ENCODE measurements at places on chromosomes 7 and 10.

DNA sequence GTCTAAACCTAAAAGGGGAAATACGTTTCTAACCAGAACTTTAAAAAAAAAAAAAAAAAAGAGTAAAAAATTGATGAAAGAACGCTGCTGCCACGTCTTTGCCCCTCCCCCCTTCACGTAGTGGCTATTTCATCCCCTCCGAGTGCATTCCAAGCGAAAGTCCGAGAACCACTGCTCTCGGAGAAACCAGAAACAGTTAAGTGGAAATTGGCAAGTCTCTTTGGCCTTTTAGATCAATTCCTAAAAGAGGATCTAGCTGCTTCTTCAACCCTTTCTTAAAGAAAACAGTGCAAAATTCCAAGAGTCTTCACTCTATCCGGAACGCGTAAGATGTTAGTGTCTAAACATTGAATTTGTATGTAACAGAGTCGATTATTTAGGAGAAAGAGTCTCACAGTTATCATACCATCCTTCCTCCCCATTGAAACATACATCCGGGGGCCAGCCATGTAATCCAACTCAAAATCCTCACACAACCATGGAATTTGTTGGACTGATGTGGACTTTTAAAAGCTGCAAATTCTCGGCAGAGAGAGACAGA, 1.1 kb downstream of the P4HA1 start:
- no peak for DNase-seq

GRCh38 chr10:100743626-100744135, 1.7 kb upstream of the PAX2 start:
- no peak for DNase-seq

DNA sequence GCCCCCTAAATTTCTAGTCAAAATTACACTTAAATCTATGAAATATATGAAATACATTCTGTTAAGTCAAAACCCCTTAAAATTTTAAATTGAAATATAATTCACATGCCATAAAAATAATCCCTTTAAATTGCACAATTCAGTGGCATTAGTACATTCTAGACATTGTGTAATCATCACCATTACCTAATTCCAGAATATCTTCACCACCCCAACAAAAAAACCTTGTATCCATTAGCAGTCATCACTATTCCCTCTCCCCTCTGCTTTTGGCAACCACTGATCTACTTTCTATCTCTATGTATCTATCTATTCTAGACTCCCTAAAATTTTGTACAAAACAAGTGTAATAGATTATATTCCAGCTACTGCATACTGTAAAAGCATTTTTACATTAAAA, 261.2 kb downstream of the GLI3 start:
- no peak for DNase-seq

- DNase-seq: no peak
These were observed 11.7 kb downstream of the STAM start for GRCh38 chr10:17655567-17656146.

DNA sequence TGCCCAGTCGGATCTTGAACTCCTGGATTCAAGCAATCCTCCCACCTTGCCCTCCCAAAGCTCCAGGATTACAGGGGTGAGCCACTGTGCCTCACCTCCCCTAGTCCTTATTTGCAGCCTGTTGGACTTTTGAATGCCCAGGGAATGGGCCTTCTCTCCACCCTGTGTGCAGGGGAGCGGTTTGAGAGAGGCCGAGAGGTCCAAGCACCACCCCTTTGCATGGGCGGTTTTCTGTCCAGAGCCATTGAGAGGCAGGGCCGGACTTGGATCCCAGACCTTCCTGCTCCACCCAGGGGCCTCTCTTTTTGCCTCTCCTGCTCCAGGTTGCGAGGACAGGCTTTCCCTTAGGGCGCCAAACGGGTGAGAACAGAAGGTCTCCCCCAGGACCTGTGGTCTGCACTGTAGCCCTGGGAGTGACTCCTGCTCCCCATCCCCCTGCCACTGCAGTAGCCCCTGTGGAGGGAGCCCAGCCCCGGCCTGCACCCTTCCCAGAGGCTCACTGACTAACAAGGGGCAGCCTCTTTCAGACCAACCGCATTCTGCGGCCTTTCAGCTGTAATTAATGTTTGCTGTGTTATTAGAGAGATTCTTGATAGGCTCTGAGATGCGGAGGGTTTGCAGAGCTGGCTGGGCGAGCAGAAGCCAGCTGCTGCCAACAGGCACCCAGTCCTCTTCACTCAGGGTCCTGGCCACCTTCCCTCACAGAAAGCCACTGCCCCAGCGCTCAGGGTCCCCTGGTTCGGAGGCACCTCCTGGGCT, 57.9 kb downstream of the ELFN1 start:
- no peak for DNase-seq

- no peak for DNase-seq
These were observed 16.7 kb downstream of the UBTD1 start for GRCh38 chr10:97515271-97515978.

GRCh38 chr10:68135362-68135761, 26.1 kb downstream of the MYPN start:
- no peak for DNase-seq

DNA sequence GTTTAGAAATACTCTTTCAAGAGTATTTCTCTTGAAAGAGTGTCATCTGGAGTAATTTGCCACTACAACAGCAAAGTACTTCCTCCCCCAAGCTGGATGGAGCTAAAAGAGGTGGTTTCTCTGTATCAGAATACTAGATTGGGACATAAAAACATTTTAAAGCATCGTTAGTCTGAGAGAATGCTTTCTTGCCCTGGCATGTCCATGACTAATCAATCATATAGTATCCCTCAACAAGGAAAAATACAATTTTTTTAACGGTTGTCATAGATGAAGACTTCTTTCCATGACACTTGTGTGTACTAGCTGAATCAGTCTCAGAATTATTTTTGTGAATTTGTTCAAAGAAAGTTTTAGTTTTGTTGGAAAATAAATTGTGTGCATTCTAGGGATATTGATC, 237.9 kb downstream of the NEBL start:
- no peak for DNase-seq

DNA sequence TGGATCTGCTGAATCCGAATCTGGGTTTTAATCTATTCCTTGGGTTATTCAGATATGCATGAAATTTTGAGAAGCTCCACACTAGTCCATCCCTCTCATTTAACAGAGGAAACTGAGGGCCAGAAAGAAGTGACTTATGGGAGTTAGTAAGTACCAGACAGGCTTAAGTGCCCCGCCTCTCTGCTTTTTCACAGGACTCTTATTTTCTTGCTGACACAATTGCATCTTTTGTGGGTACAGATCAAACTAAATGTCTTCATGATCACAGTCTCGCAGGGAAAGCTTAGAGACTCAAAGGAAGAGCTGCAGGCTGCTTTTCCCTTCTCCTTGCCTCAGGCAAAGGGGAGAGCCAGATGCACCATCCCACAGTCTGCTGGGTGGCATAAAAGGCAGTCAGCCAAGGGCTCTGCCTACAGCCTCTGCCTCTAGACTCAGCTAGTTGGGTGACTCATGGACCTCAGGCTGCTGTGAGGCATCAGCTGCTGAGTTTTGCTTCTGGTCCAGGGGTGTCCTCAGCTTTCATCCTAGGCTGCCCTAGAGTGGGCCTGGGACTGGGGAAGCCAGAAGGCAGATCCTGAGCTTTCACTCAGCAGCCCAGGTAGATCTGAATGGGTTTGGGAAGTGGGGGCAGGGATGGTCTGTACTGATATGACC, 11.6 kb downstream of the GOLGA7B start:
- peak; percentile 34 for DNase-seq

DNA sequence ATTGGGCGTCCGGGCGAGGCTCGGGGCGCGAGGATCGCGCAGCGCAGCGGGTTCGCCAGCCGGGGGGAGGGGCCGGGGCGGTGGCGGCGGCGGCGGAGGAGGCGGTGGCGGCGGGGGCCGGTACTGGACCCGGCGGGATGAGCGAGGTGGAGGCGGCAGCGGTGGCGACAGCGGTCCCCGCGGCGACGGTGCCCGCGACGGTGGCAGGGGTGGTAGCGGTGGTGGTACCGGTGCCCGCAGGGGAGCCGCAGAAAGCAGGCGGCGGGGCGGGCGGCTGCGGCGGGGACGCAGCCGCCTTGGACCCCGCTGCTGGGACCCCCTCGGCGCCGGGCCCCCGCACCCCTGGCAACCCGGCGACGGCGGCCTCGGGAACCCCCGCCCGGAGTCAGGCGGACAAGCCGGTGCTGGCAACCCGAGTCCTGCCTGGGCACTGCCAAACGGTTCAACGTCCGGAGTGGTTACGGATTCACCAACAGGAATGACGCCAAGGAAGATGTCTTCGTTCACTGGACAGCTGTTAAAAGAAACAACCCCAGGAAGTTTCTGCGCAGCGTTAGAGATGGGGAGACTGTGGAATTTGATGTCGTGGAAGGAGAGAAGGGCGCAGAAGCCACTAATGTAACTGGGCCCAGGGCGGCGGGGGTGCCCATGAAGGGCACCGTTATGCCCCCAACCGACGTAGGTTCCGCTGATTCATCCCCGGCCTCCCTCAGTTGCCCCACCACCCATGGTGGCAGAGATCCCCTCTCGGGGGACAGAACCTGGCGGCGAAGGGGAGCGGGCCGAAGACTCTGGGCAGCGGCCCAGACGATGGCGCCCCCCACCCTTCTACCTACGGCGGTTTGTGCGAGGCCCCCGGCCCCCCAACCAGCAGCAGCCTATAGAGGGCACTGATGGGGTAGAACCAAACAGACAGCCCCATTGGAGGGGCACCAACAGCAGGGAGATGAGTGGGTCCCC, 100.3 kb upstream of the CPXM2 start:
- no peak for DNase-seq

GRCh38 chr10:1152386-1153250, 96.4 kb downstream of the WDR37 start:
- DNase-seq: no peak

DNA sequence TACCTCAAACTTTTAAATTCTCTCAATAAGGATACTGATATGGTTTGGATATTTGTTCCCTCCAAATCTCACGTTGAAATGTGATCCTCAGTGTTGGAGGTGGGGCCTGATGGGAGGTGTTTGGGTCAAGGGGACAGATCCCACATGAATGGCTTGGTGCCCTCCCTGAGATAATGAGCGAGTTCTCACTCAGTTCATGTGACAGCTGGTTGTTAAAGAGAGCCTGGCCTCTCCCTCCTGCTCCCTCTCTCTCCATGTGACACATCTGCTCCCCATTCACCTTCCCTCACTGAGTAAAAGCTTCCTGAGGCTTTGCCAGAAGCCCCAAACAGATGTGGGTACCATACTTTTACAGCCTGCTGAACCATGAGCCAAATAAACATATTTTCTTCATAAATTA, 19.2 kb downstream of the ABCB4 start:
- DNase-seq: no peak

DNA sequence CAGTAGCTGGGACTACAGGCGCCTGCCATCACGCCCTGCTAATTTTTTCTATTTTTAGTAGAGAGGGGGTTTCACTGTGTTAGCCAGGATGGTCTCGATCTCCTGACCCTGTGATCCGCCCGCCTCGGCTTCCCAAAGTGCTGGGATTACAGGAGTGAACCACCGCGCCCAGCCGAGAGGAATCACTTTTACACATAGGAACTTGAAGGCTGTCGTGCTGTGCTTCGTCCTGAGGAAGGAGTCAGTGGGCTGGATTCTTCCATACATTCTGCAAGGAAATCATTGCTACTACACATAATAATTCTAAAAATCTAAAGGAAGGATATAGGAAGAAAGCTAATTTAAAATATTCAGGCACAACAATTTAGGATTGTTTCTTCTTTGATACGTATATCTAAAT, 48.8 kb upstream of the ZPBP start:
- DNase-seq: no peak

GRCh38 chr7:92260248-92260781, 14.5 kb downstream of the ANKIB1 start:
- no peak for DNase-seq

- no peak for DNase-seq
These were observed 10.5 kb downstream of the CALY start for GRCh38 chr10:133326223-133326551.

DNA sequence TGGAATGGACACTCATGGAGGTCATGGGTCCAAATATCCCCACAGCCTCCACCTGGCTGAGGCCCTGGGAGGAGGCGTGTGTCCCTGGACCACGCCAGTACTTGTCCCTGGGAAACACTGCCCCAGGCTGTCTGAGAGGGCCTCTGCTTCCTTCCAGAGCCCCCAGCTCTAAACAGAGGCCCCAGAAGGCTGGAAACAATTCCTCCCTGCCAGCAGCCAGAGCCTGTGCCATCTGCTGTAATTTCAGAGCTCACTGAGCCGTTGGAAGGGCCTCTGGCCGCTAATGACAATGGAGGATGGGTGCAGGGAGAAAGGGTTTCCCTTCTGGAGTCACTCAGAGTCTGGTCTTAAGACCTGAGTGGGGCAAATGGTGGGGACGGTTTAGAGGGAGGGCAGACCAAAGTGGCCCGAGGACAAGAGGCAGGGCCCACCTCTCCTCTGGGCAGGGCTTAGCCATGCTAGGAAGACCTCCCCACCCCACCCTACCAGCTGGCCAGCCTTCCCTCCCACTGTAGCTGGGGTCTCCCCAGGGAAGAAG, 7.1 kb downstream of the CHAT start:
- DNase-seq: no peak

GRCh38 chr7:150924369-150924781, 53.7 kb downstream of the KCNH2 start:
- no peak for DNase-seq

DNA sequence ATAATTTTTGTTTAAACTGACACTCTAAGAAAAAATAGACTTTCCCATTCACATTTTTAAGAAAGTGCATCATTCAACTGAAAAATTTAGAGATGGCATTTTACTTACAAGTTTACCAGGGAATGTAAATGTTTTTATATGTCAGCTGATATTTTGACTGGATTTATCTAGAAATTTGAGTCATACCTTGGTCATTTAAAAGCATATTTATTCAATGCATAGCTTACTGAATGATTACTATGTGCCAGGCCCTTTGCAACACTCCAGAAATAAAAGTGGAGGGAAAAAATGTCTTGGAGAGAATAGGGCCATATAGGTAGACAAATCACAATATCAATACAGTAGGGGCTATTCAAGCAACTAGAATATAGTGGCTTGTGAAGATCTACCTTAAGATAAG, 98.4 kb upstream of the FAM3C start:
- DNase-seq: no peak

DNA sequence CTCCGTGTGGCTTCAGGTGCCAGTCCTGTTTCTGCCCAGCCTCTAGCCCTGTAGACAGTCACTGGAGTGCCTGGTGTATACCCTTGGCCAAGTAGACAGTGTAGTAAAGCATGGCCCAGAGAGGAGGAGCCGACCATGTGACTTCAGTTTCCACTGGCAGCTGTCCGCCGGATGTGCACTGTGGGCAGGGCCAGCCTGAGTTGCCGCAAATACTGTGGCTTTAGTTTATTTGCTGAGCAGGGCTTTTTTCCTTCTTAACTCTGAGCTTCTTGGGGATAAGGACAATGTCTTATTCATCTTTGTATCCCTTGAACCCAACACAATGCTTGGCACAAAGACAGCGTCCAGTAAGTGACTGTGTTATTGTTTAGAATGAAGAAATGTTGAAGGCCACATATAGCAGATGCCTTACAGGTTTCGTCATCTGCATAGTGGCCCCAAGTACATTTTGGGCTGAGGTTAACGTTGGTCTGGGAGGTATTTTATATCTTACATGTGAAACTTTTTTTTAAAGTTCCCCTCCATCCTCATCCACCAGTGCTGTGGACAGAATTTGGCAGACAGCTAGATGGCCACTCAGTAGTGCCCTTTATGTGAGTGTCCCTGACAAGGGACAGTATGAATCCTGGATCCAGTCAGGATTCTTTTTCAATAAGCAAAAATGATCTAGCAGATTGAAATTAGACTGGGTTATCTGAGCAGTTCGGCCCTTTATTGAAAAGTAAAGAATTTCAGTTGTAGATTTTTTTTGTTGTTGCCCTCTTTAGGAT, 40.6 kb downstream of the CYP17A1 start:
- DNase-seq: no peak

- no peak for DNase-seq
These were observed 64.2 kb upstream of the DKK1 start for GRCh38 chr10:52249850-52250395.

Measured in GOT3 (cell line).